ENCODE measurements at places on chromosomes 5 and 9.

DNA sequence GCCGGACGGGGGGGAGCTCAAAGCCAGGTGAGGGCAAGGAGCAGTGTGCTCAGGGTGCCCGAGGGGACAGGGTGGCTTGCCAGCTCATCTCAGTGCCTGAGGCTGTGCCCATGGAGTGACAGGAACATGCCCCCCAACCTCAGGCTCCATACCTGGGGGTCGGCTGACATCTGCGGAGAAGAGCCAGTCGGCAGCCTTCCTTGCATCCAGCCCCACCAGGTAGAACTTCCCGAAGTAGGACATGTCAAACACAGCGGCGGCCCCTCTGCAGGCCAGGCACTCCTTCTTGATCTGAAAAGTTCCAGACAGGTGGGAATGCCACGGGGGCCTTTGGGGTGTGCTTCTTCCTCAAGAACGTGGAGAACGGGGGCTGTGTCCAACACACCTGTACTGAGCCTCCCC is 42.1 kb downstream of the SARDH start:
- no peak for DNase-seq

GRCh38 chr5:124280079-124280478 is 466.4 kb downstream of the ZNF608 start:
- no peak for DNase-seq

GRCh38 chr9:82923912-82924605 is 138.9 kb downstream of the RASEF start:
- no peak for DNase-seq

DNA sequence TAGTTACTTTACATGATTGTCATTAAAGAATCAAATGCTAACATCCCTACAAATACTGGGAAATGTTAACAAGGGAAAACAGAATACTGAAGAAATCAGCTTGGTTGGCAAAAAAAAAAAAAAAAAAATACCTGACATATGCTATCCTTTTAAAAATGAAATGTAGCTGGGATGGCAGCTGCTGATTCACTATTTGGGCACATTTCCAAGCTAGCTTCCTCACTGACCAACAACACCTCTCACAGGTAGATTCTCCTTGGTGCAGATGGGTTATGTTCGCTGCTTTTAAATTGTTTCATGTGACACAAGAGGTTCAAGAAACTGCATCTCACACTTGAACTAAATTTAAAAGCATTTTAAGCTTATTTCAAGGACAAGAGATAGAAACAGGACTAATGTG is 6.1 kb upstream of the PRUNE2 start:
- no peak for DNase-seq

DNA sequence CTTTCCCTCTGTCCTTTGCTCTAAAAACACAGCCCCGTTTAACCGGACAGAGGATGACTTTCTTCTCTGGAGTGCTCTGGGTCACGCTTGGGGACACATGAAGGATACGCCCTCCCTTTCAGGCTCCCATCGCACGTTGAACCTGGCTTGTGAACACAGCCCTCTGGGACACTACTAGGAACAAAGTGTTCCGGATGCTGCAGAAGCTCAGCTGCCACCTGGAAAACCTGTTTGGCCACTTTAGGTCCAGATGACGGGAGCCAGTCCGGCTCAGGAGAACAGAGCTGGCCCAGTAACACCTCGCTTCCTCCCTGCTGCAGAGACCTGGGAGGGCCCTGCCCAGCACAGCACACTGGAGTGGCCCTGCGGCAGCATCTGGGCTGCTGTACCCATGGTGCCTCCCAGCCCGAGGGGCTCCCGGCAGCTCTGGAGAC is 60.1 kb downstream of the GADD45G start:
- no peak for DNase-seq

- no peak for DNase-seq
Measured at GRCh38 chr9:131067625-131068024, 28.7 kb upstream of the AIF1L start.

DNA sequence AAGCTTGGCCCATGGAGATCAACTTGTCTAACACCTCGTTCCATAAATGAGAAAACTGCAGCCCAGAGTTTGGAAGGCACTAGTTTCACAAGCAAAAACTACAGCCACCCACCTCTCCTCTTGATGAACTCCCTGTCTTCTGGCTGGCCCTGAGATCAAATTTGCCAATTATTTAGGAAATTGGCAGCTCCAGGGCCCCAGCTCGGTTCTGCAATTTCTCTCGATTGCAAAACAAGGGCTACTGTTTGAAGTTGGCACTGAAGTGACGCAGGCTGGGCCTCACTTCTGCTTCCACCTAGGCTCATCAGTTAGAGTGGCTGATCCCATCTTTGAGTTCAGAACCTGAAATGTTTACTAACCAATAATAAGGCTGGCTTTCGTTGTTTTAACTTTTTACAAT is 3.7 kb upstream of the GPX3 start:
- DNase-seq = peak; percentile 55

- no peak for DNase-seq
Measured at GRCh38 chr9:85554349-85554748, 187.4 kb downstream of the AGTPBP1 start.

DNA sequence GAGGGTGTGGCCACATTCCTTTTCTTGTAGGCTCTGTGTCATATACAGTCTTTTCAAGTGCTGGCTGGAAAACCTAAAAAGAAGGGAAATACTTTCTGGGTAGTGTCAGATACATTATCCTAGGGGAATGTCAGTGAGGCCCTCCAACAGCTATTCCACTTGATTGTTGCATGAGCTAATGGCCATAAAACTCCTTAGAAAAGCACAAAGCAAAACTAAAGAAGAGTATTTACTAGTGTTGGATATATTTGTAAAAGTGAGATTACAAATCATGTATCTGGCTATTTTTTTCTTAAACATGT is 829 bp downstream of the ANXA1 start:
- DNase-seq = no peak

DNA sequence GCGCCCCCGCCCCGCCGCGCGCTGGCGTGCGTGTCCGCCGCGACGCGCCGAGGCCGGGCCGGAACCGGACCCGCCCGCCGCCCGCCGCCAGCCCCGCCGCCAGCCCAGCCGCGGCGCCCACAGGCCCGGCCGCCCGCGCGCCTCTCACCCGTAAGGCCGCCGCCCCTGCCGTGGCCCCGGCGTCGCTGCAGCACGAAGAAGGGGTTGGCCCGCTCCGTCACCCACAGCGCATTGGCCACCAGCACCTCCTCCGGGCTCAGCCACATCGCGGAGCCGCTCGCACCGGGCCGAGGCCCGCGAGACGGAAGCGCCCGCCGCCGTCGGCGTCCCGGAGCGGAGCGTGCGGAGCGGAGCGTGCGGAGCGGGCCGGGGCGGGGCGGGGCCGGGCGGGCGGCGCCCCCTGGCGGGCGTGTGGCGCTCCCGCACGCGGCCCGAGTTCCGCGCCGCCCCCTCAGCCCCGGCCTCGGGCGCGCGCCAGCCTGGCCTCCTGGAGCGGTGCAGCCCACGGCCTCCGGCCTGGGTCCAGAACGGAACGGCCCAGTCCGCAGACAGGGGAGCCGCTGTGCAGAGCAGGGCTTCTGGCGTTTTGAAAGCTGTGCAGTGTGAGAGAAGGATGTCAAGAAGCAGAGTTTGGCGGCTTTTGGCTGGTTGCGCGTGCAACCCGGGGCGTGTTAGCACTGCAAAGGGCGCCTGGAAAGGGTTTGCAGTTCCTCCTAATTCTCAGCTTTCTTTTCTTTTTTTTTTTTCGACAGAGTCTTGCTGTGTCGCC is at the start of gene TBC1D9B:
TSS of gene TBC1D9B (minus strand) at position 342 of the 769 bp plus-strand sequence. CDS start at position 266, 76 bp downstream.
- DNase-seq = peak; percentile 77

DNA sequence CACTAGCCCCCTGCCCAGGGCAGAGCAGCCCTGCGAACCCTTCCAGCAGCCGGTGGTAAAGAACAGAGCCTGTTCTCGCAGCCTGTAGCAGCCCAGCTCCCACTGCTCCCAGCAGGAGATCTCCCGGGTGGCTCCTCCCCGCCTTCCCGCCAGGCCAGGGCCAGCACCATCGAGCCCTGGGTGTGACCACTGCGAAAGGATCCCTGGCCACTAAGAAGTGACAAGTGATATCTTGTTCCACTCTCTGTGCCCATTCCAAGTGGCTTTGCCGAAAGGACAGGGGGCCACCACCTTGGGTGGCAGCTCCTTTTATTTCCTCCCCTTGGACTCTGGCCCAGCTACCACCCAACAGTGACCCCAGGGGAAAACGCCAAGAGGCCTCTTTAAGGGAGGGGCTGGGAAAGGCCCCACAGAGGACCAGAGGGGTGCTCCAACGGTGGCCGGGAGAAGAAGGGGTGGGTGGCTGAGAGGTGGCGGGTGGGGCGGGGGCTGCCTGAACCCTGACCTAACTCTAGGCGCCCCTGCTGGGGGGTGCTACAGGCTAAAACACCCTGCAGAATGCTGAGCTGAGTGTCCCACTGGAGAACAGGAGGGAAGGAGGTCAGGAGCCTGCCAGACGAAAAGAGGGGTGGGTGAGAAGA is 1.6 kb downstream of the NACC2 start:
- no peak for DNase-seq

GRCh38 chr9:38620483-38621433 is at the start of gene ANKRD18A:
Gene ANKRD18A (minus strand): TSS chr9:38620596. CDS start chr9:38620285, 311 bp downstream.
- DNase-seq = peak; percentile 57

GRCh38 chr9:85377731-85378289 is 363.9 kb downstream of the AGTPBP1 start:
- DNase-seq = no peak

DNA sequence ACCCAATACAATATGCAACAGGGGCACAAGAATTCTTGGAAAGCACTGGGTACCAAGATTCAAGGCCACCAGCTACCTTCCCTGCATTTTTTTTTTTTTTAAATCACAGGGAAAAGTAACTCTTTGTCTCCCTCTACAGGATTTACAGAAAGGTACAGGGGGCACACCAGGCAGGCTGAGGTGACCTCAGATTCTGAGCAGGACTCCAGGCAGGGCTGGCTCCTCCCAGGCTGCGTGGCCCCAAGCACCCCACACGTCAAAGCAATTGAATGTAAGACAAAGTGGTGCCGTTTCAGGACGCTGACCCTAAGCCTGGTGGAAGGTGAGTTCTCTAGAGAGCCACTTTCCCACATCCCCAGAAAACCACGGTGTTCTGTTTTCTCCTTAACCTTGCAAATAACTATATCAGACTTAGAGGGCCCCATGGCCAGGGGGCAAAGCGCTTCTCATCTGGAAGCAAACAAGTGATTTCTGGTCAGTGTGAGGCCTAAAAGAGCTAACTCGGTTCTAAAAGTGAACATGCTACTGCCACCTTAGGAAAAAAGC is 222.6 kb downstream of the ROR2 start:
- DNase-seq = peak; percentile 14
